ENCODE measurements at places on chromosomes 6 and 20.

DNA sequence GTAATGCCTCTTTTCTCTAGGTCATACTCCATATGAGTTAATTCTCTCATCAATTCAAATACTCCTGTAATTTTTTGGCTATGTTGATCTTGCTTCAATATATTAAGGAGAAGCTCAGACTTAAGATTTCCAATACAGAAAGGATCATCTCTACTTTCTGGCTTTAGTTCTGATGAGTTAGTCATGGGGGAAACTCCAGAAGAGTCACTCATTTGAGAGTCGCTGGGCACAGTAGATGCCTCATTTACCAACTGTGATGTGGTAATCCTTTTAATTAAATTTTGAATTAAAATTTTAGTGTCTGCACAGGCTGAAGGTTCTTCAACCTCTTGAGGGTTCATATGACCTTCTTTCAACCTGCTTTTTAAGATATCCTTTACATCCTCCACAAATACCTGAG is 38.5 kb downstream of the DST start:
- no peak for DNase-seq
- H3K4me1 ChIP-seq, result no peaks in the 10 kb centered on the region
- no peak overlapping the region for H3K4me3 ChIP-seq
- H3K36me3 ChIP-seq, result no peaks in the 10 kb centered on the region
- no peaks in the 10 kb centered on the region for H3K27me3 ChIP-seq

DNA sequence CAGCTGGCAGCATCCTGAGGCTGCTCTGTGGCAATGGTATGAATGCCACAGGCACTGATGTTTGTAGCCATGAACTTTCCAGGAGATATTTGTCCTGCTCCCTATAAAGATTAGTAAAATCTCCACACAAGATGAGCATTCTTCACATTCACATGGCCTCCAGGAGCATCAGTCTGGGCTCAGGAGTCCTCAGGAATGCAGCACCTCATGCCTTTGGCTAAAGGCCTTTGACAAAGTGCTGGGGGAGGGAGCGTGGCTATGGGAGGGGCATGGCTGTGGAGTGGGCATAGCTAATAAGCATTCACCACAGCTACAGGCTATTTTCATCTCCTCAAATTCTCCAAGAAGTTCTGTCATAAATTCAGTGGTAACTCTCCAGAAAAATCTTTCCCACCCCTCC is 90.5 kb upstream of the LY86 start:
- peaks cover 9% of the 10 kb centered on the region for H3K27me3 ChIP-seq
- H3K4me3 ChIP-seq, result no peak overlapping the region
- DNase-seq, result no peak
- peaks cover 7% of the 10 kb centered on the region for H3K4me1 ChIP-seq
- H3K27ac ChIP-seq, result no peak overlapping the region

- peaks cover 4% of the 10 kb centered on the region for H3K36me3 ChIP-seq
- no peak overlapping the region for H3K27ac ChIP-seq
Measured at GRCh38 chr6:170203212-170203611, 87.7 kb downstream of the DLL1 start.

DNA sequence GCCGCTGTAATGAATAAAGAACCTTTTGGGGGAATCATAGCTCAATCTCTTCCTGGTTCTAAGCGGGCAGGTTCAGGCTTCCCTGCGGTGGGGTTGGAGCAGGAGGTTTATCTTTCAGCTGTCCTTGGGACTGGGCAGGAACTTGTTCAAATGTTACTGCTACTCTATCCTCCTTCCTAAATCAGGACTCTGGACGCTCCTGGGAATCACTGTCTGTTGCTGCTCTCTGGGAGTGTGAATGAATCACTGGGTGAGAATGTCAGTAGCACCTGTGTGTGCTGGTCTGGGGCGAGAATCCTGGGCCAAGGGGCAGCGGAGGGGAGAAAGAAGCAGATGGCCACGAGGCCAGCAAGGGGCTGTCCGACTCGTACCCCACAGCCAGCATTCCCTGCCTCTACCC is 65.4 kb upstream of the ZNFX1 start:
- peaks cover 7% of the 10 kb centered on the region for H3K4me1 ChIP-seq
- no peaks in the 10 kb centered on the region for H3K36me3 ChIP-seq
- H3K27ac ChIP-seq, result no peak overlapping the region
- peaks cover 17% of the 10 kb centered on the region for H3K27me3 ChIP-seq

DNA sequence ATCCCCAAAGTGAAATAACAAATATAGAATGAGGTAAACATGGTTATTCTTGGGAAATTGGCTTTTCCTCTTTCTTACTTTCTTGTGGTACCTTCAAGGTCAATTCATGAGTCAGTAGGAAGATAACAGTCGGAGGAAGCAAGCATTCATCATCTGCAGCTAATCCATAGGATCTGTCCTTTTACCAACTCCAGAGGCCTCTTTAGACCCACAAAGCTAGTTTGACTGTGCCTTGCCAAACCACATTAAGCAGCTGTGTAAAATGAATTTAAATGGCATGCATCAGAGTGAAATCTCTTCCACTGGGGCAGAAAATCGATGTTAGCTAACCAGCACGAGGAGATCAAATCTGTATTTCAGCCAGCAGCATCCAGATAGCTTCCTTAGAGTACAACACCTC is 171.3 kb downstream of the TMEM242 start:
- no peaks in the 10 kb centered on the region for H3K27me3 ChIP-seq
- H3K4me1 ChIP-seq, result no peaks in the 10 kb centered on the region
- DNase-seq, result no peak
- peaks cover 34% of the 10 kb centered on the region for H3K36me3 ChIP-seq
- H3K4me3 ChIP-seq, result no peak overlapping the region

GRCh38 chr6:129280749-129281148 is 397.8 kb downstream of the LAMA2 start:
- DNase-seq, result peak; percentile 42
- H3K36me3 ChIP-seq, result no peaks in the 10 kb centered on the region
- peak overlapping the region; percentile 90 for H3K27ac ChIP-seq

- no peaks in the 10 kb centered on the region for H3K4me1 ChIP-seq
- peaks cover 19% of the 10 kb centered on the region for H3K27me3 ChIP-seq
- no peak overlapping the region for H3K4me3 ChIP-seq
- no peak overlapping the region for H3K27ac ChIP-seq
- no peak for DNase-seq
- H3K36me3 ChIP-seq, result no peaks in the 10 kb centered on the region
Measured at GRCh38 chr6:122388945-122389344, 10.5 kb upstream of the HSF2 start.

DNA sequence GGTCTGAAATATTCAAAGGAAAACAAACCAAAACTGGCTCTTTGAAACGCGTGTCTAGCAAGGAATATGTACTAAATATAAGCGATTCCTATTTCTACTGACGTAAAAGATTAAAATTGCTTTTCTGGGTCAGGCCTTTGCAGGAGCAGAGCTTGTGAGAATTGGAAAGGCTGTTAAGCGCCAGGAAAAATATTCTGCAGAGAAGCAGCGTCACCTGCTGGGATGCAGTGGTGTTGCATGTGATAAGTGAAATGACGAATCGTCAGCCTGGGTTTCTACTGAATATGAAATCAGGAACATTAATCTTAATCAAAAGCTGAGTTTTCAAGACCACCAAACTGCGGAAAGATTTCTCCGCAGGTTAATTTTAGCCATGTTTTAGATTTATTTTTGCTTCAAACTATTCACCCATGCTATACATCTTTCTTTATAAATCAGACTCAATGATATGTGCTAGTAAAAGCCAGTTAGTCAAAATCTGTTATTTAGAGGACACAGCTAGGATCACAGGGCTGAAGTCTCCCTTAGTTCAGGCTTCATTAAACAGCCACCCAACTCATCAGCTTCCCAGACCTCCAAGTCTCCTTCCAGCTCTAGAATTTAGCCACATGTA is 67.4 kb downstream of the ALDH8A1 start:
- H3K36me3 ChIP-seq, result no peaks in the 10 kb centered on the region
- no peak overlapping the region for H3K4me3 ChIP-seq
- H3K4me1 ChIP-seq, result no peaks in the 10 kb centered on the region
- peaks cover 21% of the 10 kb centered on the region for H3K27me3 ChIP-seq
- no peak overlapping the region for H3K27ac ChIP-seq
- peak; percentile 44 for DNase-seq

GRCh38 chr6:21270636-21271201 is 322.8 kb upstream of the SOX4 start:
- H3K27ac ChIP-seq, result no peak overlapping the region
- no peaks in the 10 kb centered on the region for H3K27me3 ChIP-seq
- H3K36me3 ChIP-seq, result no peaks in the 10 kb centered on the region
- no peaks in the 10 kb centered on the region for H3K4me1 ChIP-seq
- no peak for DNase-seq

GRCh38 chr6:37713529-37714119 is 15.9 kb upstream of the MDGA1 start:
- H3K4me3 ChIP-seq, result no peak overlapping the region
- DNase-seq, result no peak
- no peak overlapping the region for H3K27ac ChIP-seq
- H3K36me3 ChIP-seq, result no peaks in the 10 kb centered on the region
- H3K4me1 ChIP-seq, result no peaks in the 10 kb centered on the region
- peaks cover 40% of the 10 kb centered on the region for H3K27me3 ChIP-seq

DNA sequence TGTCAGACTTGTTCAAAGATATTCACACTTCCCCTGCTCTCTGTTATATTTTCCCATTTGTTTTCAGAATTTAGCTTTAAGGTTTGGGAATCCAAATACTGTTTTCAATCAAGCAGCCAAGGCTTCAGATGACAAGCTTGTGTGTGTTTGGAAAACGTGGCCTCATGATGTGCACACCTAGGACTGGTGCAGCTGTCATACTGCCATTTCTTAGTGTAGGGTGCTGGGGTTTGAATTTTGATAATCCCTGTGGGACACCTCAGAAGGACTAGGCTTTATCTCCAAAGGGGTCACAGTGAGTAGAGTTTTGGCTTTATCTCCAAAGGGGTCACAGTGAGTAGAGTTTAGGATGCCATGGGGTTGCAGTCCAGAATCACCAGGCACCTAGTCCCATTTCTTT is 65.3 kb upstream of the JAG1 start:
- H3K36me3 ChIP-seq, result no peaks in the 10 kb centered on the region
- H3K27ac ChIP-seq, result no peak overlapping the region
- no peak overlapping the region for H3K4me3 ChIP-seq

- no peaks in the 10 kb centered on the region for H3K36me3 ChIP-seq
- no peak overlapping the region for H3K4me3 ChIP-seq
- DNase-seq, result no peak
- no peak overlapping the region for H3K27ac ChIP-seq
- H3K4me1 ChIP-seq, result no peaks in the 10 kb centered on the region
Measured at GRCh38 chr6:29028821-29029220, 16.2 kb downstream of the OR2W1 start.

- no peak overlapping the region for H3K4me3 ChIP-seq
- no peaks in the 10 kb centered on the region for H3K36me3 ChIP-seq
- no peak overlapping the region for H3K27ac ChIP-seq
Measured at GRCh38 chr6:47729019-47729418, 30.6 kb downstream of the ADGRF4 start.

DNA sequence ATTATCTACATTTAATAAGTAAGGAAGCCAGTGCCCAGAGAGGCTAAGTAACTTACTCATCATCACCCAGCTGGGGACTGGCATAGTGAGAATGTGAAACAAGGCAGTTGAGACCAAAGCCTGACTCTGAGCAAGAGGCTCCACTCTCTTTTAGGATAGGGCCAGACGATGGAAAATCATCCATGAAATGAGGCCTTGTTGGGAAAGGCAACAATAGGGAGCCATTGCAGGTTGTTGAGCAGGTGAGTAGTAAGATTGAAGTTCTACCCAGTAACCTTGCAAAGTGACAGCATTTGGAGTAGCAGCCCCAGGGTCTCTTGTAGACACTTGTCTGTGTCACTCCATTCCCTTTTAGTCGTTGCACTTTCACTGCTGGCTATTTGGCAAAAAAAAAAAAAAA is 2.5 kb upstream of the CPNE5 start:
- H3K27me3 ChIP-seq, result peaks cover 20% of the 10 kb centered on the region
- DNase-seq, result no peak
- no peak overlapping the region for H3K27ac ChIP-seq
- H3K36me3 ChIP-seq, result no peaks in the 10 kb centered on the region
- H3K4me1 ChIP-seq, result peaks cover 5% of the 10 kb centered on the region
- H3K4me3 ChIP-seq, result no peak overlapping the region

- peaks cover 46% of the 10 kb centered on the region for H3K27me3 ChIP-seq
- no peak overlapping the region for H3K4me3 ChIP-seq
- no peaks in the 10 kb centered on the region for H3K36me3 ChIP-seq
- no peak overlapping the region for H3K27ac ChIP-seq
- peaks cover 5% of the 10 kb centered on the region for H3K4me1 ChIP-seq
Measured at GRCh38 chr20:49349694-49350252, 71.9 kb upstream of the ZNFX1 start.

DNA sequence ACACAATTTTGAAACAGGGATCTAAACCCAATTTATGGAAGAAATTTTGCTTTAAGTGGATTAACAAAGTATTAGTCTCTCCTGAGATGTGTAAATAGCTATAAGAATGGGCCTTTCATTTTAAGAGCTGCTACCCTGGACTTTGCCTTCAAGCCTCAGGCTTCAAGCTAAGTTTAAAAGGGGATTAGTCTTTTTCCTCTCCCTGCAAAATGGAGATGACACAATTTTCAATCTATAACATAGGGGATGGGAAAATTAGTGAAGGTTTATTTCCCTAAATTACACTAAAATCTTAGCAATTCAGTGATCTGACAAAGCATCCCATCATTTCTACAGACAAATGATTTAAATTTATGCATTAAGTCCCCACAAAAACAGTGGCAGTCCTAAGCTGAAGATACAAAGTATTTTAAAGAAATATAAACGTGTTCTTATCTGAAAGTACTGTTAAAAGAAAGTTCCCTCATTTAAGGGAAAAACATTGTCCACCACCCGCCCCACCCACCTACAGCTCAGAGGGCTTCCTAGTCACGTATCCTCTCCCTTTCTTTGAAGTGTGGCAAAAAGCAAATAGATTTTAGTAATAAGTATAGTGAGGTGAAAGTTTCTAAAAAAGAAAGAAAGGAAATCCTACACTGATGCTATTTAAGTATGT is 14.5 kb downstream of the ARHGAP18 start:
- DNase-seq, result no peak
- no peaks in the 10 kb centered on the region for H3K27me3 ChIP-seq
- peaks cover 21% of the 10 kb centered on the region for H3K4me1 ChIP-seq
- no peaks in the 10 kb centered on the region for H3K36me3 ChIP-seq

- H3K27me3 ChIP-seq, result no peaks in the 10 kb centered on the region
- no peak for DNase-seq
- peaks cover 4% of the 10 kb centered on the region for H3K4me1 ChIP-seq
- no peaks in the 10 kb centered on the region for H3K36me3 ChIP-seq
Measured at GRCh38 chr6:117491916-117492315, 9.4 kb downstream of the DCBLD1 start.

GRCh38 chr6:29736563-29736962 is 13.3 kb downstream of the HLA-F start:
- peaks cover 2% of the 10 kb centered on the region for H3K36me3 ChIP-seq
- H3K27me3 ChIP-seq, result no peaks in the 10 kb centered on the region
- H3K4me3 ChIP-seq, result no peak overlapping the region
- H3K4me1 ChIP-seq, result peaks cover 12% of the 10 kb centered on the region
- no peak for DNase-seq

- H3K27ac ChIP-seq, result no peak overlapping the region
- no peak for DNase-seq
- peaks cover 33% of the 10 kb centered on the region for H3K27me3 ChIP-seq
- no peak overlapping the region for H3K4me3 ChIP-seq
- H3K4me1 ChIP-seq, result no peaks in the 10 kb centered on the region
Measured at GRCh38 chr20:48163505-48163904, 378.2 kb upstream of the SULF2 start.

Data from effector memory CD8-positive, alpha-beta T cell (primary cell).